ENCODE measurements at places on chromosomes 16 and 17.

DNA sequence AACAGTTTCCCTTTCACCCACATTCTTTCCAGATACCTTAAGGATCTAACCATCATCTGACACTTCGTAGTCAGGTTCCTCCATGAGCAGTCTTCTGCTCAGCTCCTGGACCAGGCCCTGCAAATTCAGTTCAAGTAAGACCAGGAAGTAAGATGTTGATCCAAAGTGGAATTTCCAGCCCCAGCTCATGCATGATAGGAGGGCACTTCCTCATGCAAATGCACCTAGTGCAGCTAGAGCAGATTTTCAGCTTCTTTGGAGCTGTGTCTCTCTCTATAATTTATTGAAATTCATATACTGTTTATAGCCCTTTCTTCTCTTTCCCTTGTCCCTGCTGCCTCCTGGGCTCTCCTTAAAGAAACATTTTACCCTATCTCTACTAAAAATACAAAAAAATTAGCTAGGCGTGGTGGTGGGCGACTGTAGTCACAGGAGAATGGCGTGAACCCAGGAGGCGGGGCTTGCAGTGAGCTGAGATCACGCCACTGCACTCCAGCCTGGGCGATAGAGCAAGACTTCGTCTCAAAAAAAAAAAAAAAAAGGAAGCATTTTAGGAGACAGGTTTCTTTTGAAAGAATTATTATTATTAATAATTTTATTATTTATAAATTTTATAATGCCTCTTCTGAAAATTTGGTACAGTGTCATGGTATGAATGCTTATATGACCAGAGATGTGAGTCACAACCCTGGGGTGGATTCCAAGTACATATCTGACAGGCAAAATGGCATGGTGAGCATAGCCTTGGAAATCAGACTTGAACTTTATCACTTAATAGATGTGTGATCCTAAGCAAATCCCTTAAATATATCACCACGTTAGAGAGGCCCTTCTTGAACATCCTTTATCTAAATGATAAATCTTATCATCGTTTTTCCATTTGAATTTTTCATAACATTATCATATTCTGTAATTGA lies 94.3 kb downstream of the SSH2 start:
- DNase-seq = no peak

GRCh38 chr17:61989509-61989908 lies 61.7 kb upstream of the INTS2 start:
- DNase-seq = no peak

DNA sequence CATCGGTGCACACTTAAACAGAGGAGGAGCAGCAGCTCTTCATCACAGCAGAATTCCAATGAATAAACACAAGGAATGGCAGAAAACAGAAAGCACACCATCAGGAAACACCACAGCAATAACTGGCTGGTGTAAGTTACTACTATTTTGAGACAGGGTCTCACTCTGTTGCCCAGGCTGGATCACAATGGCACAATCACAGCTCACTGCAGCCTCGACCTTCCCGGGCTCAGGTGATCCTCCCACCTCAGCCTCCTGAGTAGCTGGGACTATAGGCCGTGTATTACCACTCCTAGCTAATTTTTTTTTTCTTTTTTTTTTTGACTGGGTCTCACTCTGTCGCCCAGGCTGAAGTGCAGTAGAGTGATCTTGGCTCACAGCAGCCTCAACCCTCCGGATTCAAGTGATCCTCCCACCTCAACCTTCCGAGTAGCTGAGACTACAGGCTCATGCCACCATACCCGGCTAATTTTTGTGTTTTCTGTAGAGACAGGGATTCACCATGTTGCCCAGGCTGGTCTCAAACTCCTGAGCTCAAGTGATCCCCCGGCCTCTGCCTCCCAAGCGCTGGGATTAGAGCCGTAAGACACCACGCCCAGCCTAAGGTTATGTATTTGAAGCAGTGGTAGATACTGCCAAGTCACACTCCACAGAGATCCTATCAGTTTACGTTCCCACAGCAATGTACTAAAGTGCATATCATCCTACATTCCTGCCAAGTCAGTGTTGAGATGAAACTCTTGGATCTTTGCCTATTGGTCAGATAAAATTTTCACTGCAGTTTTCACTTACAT lies 20.7 kb downstream of the TRAP1 start:
- no peak for DNase-seq

DNA sequence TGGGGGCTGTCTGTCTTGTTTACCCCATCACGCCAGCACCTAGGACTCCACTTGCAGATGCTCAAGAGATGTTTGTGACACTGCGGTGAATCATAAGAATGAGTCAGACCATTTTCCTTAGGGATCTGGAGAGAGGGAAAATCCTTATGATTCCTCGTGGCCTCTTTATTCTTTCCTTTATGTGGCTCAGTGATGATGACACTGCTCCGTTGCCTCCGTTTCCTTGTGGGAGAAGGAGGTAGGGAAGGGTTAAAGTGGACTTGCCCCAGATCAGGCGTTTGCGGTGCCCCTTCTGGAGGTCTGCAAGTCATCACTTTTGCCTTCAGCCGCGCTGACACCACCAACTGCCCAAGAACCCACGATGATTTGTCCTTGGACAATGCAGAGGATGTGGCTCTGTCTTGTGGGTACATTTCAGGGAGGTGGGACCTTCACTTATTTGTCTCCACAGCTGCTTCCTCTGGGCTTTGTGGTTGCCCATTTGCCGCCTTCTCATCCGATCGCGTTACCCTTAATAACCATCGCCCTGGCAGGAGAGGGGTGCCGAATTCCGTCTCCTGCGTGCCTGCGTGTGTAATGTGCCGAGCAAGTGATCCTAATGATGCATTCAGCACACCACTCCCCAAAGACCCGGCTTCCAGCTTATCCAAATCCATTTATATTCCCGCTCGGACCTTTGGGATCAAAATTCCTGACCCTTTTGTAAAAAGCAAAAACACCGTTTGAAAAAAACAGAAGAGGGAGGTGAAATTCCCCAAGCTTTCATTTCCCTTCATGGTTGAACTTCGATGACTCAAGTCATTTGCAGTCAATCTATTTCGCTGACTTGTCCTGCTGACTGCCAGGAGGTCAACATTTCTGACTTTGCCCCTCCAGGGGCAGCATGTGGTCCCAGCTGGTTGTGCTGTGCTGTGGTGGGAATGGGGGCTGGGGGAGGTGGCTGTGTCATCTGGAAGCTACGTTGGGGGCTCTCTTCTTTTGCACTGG lies 87.2 kb upstream of the IRX3 start:
- DNase-seq = no peak

GRCh38 chr17:73776351-73777130 lies 132.3 kb upstream of the SDK2 start:
- no peak for DNase-seq

All from stimulated activated CD4-positive, alpha-beta T cell treated with anti-CD3 and anti-CD28 coated beads, Interleukin-12 subunit alpha, Interleukin-12 subunit beta, amount 100 ng/mL, for 24 hours (primary cell).